Nucleus accumbens (tissue), 56 donors: ENCODE measurements at places on chromosomes 12 and 14.

GRCh38 chr14:99546234-99546879, 57.6 kb downstream of the CCDC85C start:
- no peak for DNase-seq

GRCh38 chr14:59358102-59358501, 107.1 kb downstream of the GPR135 start:
- no peak for DNase-seq

DNA sequence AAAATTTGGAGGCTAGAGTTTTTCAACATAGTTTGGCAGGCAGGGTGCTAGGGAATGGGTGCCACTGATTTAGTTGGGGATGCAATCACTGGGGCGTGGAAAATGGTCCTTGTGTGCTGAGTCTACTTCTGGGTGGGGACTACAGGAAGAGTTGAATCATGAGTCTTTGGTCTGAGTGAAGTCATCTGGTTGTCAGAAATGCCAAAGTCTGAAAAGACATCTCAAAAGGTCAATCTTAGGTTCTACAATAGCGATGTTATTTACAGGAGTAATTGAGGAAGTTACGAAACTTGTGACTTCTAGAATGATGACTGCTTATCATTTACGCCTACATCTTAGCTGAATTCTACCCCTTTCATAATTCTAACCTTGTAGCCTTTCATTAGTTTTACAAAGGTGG, 209.1 kb downstream of the NUBPL start:
- DNase-seq: no peak

DNA sequence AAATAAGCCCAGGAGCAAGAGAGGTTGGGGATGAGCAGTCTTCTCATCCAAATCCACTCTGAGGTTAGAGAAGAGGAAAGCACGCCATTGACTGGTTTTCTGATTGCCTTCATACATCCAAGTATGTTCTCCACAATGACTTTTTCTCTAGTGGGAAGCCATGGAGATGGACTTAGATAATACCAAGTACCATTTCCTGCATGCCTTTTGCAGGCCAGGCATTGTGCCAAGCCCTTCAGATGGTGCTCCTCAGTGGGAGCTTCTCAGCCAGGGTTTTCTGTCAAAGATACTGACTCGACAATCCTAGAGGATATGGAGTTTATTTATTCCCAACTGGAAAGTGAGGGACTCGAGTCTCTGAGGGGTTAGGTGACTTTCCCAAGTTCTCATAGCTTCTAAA, 218.0 kb downstream of the ZFP36L1 start:
- no peak for DNase-seq

- DNase-seq: no peak
Measured at GRCh38 chr12:13205809-13206559, 9.5 kb downstream of the EMP1 start.

DNA sequence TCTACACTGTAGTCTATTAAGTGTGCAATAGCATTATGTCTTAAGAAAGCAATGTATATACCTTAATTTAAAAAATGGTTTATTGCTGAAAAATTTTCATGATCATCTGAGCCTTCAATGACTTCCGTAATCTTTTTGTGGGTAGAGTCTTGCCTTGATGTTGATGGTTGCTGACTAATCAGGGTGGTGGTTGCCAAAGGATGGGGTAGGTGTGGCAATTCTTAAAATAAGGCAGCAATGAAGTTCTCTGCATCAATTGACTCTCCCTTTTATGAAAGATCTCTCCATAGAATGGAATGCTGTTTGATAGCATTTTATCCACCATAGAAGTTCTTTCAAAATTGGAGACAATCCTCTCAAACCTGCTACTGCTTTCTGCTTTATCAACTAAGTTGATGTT, 41.1 kb downstream of the BBS10 start:
- no peak for DNase-seq

GRCh38 chr14:81471062-81471461, 62.6 kb downstream of the SEL1L start:
- no peak for DNase-seq

GRCh38 chr14:76376878-76377734, 1.2 kb downstream of the ESRRB start:
- DNase-seq: no peak

GRCh38 chr14:29926701-29927375, 809 bp downstream of the PRKD1 start:
- peak; percentile 56 for DNase-seq

GRCh38 chr12:10716704-10717315, 6.3 kb downstream of the YBX3 start:
- no peak for DNase-seq

DNA sequence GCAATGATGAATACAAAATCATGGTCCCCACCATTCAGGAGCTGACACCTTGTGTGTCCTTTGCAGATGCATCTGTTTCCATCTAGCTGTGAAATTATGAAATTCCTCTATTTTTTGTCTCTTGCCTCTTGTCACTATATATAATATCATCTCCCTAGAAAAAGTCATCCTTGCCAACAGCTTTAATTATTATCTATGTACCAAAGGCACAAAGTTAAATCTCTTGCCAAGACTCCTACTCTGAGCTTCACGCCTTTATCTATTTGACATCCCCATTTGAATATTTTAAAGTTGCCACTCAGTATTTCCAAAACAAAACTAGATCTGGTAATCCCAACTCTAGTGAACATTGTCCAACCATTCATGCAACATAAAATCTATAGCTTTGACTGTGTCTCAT, 32.0 kb upstream of the PRB2 start:
- DNase-seq: no peak

DNA sequence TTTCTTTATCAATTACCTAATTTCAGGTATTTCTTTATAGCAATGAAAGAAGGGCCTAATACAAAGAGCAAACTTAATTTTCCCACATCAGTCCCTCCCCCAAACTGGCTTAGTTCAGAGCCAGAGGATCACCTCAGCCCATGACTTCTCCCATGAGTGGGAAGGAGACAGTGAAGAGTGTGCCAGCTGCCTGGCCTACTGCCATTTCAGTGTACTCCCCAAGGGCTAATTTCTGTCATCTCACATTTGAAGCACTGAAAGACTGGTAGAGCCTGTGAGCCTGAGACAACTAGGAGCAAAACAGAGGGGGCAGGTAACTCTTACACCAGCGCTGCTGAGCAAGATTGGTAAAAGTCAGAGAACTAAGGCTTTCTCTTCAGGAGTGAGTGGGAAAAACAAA, 29.1 kb upstream of the ADAM20 start:
- no peak for DNase-seq

- no peak for DNase-seq
Measured at GRCh38 chr14:61234215-61234916, 46.8 kb downstream of the TMEM30B start.

- no peak for DNase-seq
Measured at GRCh38 chr12:103020839-103021238, 63.4 kb downstream of the ASCL1 start.

GRCh38 chr14:45083617-45083975, 320 bp upstream of the PRPF39 start:
- DNase-seq: no peak

DNA sequence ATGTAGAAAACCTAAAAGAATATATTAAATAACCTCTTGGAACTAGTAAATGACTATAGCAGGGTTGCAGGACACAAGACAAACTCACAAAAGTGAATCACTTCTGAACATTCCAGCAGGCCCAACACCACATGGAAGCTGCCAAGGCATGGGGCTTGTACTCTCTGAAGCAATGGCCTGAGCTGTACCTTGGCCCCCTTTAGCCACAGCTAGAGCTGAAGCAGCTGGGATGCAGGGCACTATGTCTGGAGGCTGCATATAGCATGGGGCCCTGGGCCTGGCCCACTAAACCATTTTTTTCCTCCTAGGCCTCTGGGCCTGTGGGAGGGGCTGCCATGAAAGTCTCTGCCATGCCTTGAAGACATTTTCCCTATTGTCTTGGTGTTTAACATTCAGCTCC, 1067.3 kb downstream of the LRFN5 start:
- DNase-seq: no peak

DNA sequence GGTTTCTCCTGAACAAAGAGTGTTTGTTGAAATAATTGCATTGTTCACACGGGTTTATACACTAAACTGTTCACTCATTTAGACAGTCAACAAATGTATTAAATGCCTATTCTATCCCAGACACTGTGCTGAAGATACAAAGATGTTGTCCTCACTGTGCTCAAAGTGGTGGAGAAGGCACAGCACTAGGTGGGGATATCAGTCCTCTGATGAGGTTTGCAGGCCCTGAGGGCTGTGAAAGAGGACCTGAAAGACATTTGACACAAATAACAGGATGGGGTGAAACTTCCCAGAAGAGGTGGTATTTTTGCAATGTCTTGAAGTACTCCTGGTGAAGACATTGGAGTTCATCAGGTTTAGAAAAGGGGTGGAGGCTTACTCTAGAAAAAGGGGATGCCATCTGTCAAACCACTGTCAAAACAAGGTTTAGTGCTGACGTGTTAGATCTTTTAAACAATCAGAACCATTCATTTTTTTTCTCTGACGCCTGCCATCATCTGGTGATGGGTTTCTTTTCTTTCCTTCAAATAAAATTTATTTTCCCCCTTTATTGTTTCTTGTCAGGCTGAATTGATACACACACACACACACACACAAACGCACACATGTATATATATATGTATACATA, 69.5 kb downstream of the ACSS3 start:
- DNase-seq: no peak

GRCh38 chr12:53005215-53005985, 856 bp upstream of the EIF4B start:
- DNase-seq: no peak

DNA sequence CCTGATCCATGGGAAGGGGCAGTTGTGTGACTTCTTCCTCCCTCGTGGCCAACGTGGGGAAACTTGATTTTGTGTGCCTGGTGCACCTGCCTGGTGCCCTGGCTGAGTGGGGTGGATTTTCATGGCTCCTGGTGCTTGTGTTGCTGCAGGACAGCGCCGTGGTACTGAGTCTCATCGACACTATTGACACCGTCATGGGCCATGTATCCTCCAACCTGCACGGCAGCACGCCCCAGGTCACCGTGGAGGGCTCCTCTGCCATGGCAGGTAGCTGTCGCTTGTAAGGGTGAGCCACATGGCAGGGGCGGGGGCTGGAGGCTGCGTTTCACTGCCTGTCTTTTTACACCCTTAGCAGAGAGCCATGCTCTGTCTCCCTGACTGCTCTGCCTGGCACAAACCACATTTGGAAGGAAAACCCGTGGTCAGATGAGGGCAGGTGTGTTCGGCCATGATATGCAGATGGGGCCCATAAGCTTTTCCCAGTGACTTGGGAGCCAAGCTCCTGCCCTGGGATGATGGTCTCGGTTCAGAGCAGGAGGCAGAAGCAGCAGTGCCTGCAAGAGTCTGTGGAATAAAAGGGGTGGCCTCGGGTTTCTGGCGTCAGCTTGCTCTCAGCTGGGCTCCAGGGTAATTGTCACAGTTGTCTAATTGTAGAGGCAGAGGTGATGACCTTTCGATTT, 49.5 kb downstream of the ADGRD1 start:
- no peak for DNase-seq

DNA sequence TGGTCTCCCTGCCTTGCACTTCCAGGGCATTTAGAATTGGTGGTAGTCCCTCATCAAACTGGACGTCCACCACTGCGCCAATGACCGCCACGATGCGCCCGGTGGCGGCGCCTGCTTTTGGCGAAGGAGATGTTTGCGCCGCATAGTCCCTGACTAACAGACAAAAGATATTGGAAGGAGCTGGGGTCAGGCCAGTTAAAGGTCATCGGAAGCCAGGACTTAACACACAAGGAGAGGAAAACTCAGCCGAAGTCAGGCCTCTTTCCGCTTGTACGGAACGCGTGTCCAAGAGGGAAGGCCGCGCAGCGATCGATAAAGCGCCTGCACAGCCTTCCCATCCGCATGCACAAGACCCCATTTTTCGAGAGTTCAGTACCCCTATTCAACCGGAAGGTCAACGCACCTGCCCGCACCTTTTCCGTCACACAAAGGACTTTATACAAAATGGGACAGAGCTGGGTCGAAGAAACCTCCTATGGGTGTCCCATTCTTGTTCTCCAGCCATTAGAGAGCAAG, 525 bp downstream of the ATP5F1B start:
- no peak for DNase-seq

DNA sequence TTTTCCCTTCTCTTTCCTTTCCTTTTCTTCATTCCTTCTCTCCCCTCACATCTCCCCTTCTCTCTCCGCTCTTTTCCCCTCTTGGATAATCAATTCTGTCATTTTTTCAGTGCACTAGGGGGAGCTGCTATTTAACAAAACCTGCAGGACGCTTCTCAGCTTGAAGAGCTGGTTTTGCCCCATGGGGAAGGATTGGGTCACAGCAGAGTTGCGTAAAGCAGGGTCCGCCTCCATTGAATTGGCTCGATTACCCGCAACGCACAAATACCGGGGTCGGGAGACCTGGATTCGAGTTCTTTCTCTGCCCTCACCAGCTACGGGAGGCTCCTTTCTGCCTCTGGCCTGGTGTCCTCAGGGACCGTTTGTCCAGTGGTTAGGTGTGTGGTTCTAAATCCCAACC, 42.1 kb upstream of the CHGA start:
- DNase-seq: no peak

DNA sequence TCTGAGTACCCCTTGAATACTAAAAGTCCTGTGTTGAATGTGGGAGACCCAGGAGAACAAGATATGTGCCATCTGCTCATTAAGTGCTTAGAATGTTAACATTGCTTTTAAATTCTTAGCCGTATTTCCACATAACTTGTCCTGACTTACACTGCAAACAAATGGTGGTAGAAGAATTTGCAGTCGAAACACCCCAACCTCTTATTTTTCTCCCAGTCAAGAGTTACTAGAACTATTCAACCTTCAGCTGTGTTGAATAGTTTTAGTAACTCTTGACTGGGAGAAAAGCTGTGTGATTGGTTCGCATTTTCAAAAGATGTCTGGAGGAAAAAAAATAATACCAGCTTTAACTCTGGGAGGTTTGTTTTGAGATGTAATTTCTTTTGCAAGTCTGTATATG, 7.6 kb upstream of the SPX start:
- no peak for DNase-seq

GRCh38 chr14:69741055-69741454, 25.9 kb upstream of the SRSF5 start:
- DNase-seq: no peak

DNA sequence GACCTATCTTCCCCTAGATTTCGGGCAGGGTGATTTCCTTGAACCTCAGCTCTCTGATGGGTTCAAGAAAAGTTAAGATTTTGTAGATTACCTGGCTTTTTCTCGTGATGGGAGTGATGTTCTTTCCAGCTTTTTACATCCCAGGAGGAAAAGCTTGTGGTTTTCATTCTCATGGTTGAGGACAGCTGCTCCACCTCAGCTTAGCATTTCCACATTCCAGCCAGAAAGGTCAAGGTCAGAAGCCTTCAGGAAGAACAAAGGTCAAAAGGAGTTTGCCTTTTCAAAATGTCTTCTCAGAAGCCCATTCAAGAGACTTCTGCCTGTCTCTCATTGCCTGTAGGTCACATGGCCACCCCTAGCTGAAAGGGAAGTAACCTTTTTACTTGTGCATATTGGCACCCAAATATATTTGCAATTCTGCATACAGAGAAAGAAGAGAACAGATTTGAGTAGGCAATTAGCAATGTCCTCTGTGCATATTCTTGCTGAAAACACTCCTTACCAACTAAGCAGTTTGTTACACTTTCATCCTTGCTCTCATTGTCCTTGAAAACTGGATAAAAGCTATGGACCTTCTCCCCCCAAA, 6.6 kb upstream of the ADGRD1 start:
- DNase-seq: no peak

GRCh38 chr12:119828300-119828699, 48.8 kb downstream of the CIT start:
- DNase-seq: no peak
